AG08396 (cell line): ENCODE measurements at places on chromosomes 11 and 22.

DNA sequence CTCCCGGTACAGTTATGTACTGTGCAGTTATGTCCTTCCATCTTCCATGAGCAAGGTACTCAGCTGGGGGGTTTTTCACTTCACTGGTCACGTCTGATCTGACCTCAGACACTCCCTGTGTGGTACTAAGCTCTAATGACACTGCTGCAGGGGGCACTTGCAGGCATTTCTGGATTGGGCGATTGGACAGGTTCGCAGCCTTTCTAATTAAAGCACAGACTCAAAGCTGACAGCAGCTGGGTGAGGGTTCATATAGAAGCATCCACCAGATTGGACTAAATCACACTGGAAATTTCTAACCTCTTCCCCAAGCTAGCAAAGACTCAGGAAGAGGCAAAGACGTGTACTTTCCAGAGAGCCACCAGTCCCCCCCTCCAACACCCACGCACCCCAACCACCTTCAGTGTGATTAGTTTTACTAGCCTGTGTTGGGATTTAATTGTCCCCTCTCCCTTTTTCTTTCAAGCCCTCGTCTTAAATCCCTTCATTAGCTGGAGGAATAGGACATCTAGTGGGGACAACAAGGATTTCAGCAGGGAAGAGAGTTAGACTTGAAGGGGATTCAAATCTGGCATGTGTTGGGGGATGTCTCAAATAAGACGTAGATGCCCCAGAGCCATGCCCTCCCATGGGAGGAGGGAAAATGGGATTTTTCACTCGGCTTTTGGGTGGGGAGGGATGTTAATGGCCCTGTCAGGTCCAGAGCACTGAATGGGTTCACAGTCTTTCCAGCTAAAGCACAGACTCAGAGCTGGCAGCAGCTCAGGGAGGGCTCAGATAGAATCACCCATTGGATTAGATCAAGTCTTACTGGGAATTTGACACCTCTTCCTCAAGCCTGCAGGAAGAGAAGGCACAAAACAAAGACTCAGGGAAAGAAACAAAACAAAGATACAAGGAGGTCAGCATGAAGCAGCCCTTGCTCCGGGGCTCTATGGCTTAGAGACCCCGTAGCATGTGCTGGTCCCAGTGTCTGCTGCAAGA is 10.9 kb downstream of the INS start:
- DNase-seq: peak; percentile 61

GRCh38 chr11:1967641-1968225 is 20.6 kb downstream of the MRPL23 start:
- DNase-seq: no peak

DNA sequence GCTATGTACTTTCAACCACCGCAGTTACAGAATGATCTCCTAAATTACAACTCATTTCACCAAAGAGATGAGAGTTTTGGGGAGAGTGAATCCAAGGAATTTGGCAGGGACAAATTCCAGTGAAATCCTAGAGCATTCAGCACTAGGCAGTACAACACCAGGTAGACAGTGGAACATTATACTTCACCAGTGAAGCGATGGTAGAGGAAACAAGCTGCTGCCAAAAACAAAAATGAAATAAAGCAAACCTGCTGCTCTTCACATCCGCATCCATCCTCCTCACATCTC is 16.9 kb downstream of the SMCO4 start:
- DNase-seq: no peak

GRCh38 chr11:26715133-26715532 is 6.7 kb downstream of the SLC5A12 start:
- no peak for DNase-seq

DNA sequence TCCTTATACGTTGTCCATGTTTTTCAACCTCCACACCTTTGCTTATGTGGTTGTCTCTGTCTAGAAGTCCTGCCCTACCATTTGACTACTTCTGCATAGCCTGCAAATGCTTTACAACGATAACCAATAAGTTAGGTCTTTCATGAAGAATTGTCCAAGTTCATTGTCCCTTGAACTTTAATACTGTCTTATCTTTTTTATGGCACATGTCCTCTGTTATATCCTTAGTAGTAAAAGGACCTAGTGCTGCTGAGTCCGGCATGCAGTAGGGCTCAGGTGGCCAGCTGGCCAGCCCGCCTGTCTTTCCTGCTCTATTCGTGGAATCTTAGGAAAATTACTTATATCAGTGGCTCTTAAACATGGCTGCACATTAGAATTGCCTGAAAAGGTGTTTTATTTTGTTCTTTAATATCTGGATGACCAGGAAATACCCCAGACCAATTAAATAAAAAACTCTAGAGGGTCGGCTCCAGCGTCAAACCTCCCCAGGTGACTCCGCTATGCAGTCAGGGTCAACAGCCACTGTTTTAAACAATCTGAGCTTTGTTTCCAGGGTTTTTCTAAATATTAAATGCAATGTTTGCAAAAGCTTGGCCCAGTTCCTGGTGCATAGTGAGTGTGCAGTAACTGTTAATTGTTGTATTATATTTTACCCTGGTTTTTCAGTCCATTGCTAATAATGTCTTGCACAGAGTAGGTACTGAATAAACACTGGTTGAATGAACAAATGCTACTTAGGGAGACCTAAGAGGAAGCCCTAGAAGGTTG is 64.6 kb upstream of the SESN3 start:
- no peak for DNase-seq

DNA sequence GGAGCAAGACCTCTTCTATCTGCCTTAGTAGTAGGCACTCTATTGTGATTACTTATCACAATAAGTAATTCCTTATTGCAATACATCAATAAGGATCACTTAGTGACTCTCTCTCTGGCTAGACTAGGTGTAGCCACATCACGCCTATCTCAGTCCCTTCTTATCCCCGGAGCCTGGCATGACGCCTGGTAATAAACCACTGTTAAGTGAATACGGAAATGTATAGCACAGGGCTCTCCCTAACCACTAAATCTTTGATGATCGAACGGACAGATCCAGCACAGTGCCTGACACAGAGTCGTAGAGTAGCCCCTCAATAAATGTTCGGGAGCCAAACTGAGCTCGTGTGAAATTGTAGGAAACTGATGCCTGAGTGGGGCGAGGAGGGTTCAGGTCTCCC is 143.3 kb downstream of the FBXO7 start:
- DNase-seq: no peak

GRCh38 chr11:93525601-93526345 is 17.4 kb downstream of the SMCO4 start:
- no peak for DNase-seq
